ENCODE measurements at places on chromosomes 13 and 19.
A peak's percentile ranks its signal among the peaks of the same experiment; 100 is the strongest.

- peak; percentile 67 for DNase-seq
Observed at GRCh38 chr19:42081584-42082203, 5.7 kb downstream of the ZNF574 start.

DNA sequence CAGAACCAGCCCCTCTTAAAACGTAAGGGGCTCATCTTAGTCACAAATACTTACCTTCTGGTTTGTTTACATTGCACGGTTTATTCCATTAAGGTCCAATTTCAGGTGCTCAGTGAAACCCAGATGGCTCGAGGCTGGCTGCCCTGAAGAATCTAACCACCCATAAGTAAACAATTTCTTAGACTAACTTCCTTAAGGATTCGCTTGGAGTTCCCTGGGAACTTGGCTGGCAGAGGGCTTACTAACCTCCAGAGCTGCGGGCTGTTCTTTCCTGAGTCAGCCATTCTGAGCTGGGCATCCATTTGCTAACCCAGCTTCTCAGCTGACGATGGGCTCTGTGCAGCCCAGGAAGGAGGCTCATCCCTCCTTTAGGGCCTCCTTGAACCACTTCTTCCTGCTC lies 262.1 kb downstream of the FGF9 start:
- no peak for DNase-seq

DNA sequence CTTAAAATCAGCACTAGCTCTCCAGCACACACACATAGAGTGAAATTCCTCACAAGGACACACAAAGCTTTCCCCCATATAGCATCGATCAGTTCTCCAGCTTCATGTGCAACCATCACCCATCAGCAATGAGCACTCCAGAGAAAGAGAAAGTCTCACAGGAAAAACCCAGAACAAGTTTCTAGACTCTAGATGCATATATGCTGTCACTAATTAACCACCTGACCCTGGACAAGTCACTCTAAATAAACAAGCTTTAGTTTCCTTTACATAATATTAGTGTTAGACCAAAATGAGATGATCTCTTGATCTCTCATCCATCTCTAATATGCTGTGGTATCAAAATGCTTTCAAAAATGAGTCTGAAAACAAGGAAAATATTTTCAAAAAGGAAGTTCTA lies 81.2 kb downstream of the TBC1D4 start:
- no peak for DNase-seq

- no peak for DNase-seq
Observed at GRCh38 chr13:43874504-43875092, 4.9 kb downstream of the CCDC122 start.

DNA sequence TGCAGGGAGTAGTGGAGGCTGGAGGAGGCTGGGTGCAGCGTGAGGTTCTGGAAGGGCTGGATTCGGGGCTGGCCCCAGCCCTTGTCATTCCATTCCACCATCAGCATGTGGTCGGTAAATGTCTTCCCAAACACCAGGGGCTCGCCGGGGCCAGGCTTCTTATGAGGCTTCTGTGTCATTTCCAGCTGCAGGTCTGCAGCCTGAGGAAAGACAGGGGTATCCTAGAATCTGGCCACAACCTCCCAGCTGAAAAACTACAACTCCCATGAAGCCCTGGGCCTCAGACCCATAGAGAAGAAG lies 4.4 kb downstream of the BCAT2 start:
- DNase-seq: no peak

DNA sequence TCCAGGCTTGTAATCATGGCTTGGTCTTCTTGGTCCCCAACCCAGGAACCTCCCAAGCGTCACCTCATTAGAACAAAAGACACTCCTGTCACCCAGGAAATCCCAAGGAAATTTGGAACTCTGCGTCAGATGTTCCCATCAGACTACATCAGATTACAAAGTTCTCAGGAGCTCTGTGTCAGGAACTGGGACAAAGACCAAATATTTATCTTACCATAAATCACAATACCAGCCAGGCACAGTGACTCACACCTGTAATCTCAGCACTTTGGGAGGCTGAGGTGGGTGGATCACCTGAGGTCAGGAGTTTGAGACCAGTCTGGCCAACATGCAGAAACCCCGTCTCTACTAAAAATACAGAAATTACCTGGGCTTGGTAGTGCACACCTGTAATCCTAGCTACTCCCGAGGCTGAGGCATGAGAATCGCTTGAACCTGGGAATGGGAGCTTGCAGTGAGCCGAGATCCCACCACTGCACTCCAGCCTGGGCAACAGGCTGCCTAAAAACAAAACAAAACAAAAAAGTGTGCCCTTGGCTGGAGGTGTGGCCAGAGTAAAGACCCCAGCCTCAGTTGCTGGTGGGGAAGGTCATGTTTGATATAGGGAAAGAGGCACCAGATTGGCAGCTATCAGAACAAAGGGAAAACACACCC lies 16.7 kb upstream of the CCDC124 start:
- DNase-seq: no peak

DNA sequence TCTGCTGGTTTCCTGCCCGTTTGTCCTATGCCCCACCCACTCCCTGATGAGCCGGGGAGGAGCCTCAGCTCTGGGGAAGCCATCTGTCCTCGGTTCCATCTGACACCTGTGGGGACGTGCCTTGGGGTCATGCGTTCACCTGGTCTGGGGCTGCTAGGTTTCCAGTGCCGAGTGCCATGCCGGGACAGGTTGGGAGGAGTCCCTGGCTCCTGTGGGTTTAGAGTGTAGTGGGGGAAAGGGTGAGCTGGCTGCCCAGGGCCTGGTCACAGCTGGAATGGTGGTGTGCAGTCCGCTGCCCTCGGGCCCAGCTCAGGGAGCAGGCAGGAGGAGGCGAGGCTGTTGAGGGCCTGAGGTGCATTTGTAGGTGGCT lies 2.5 kb downstream of the KDM4B start:
- no peak for DNase-seq

- no peak for DNase-seq
Observed at GRCh38 chr13:75071395-75071794, 410.6 kb downstream of the TBC1D4 start.

DNA sequence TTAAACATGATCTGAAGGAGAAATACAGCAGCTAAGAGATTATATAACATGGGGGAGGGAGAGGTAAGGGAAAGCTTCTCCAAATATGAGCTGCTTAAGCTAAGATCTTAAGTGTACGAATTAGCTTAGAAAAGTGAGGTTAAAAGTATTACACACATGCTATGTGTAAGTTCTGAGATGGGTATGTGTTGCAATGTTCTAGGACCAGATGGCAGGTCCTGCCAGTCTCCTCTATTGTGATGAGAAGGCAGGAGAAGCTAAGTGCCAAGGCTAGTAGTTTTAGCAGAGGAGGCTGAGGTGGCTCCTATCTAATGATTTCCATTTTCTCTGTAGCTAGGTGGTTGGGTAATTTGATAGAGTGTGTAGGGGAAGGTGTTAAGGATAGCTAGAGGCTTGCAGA lies 57.6 kb downstream of the MICU2 start:
- no peak for DNase-seq

DNA sequence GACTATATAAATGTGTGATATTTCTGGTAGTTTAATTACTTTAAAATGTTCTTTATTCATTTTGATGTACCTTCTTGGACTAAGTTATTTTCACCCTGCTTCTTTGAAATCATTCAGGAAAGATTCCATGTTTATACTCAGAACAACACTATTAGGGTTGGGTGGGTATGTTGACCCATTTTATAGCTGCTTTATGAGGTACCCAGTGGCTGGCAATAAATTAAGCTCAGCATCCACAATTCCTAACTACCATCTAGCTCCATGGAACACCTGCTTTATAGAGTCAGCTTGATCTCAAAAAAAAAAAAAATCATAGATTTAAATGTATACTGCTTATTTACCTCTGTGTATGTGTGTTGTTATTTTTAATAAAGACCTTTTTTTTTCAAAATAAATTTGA lies 78.9 kb upstream of the ZNF91 start:
- no peak for DNase-seq

- DNase-seq: no peak
Observed at GRCh38 chr19:722553-723101, 13.9 kb downstream of the PALM start.

GRCh38 chr19:44765949-44766335 lies 11.7 kb upstream of the CBLC start:
- DNase-seq: no peak

GRCh38 chr19:42285541-42285941 lies 16.4 kb upstream of the PRR19 start:
- DNase-seq: no peak

GRCh38 chr13:37348916-37349643 lies 243.6 kb upstream of the CSNK1A1L start:
- DNase-seq: no peak

DNA sequence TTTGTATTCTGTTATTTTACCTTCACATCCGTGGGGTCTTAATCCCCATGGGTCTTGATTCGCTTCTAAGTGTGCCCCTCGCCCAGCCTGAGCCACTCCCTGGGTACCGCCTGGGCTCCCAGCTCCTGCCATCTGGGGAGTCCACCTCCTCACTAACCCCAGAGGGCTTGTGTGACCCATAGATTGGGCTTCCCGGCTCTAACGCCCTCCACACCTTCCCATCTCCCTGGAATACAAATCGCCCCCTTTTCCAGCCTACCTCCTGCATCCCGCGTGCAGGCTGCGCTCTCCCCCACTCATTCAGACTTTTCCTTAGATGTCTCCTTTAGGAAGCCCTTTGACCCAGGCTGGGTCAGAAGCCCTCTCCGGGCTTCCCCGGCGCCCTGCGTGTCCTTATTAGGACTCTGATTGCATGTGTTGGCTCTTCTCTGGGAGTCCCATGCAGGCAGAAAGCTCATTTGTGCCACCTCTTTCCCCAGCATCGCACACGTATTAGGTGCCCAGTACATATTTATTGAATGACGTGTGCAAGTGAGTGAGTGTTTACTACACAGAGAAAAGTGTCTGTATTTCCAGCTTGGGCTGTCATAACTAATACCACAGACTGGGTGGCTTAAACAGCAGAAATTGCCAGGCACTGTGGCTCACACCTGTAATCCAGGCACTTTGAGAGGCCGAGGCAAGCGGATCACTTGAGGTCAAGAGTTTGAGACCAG lies 757 bp downstream of the CCDC124 start:
- peak; percentile 59 for DNase-seq

DNA sequence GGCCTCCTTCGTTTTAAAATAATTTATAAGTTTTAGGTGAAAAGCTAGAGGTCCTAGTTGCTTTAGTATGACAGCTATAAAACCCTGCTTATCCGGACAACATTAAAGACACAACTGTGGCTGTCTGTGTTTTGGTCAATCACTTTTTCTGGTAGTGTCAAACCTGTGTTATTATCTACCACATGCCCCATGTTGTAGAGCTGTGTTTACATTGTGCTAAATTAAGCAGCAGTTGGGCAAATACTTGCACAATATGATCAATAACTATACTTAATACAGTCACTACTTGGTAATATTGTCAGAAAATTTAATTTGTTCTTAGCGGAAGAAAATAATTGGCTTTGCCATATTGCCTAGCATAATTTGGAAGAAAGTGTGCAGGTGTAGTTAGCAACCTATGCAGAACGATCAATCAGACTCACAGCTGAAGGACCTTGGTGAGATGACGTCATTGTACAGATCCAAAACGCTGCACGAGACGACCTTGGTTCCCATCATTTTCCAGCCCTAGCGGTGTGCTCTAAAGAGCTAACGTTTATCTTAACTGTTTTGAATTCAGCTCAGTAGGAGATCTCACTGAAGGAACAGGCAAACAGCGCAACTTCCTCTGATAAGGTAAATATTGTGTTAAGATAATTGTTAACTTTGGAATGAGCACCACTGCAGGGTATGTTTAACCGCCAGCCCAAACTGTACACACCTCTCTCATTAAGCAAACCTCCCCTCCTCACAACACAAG lies 476.6 kb downstream of the IRS2 start:
- DNase-seq: no peak

DNA sequence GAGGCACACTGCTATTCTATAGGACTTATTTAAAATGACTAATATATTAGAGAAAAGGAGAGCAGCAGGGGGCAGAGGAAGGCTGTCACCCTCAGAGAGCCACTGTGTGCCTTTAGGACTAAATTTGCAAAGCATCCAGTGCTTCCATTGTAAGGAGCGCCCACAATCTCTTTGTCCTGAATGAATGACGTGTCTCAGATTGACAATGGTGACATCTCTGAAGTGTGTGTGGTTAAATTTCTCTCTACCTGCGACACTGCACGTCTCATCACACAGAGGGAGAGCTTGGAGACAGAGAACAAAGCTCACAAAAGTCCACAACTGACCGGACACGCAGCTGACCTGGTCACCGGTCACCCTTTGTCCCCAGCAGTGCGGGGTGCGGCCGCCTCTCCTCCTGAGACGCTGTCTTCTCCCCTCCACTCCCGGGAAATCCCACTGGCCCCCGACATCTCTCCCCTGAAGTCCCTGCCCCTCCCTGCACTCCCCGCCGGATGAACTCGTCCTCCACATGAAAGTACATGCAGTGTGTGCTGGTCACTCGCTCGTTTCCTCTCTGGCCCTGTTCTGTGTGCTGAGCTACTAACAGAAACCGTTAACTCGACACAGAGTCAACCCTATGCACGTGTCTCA lies 107.2 kb downstream of the RAB20 start:
- no peak for DNase-seq

DNA sequence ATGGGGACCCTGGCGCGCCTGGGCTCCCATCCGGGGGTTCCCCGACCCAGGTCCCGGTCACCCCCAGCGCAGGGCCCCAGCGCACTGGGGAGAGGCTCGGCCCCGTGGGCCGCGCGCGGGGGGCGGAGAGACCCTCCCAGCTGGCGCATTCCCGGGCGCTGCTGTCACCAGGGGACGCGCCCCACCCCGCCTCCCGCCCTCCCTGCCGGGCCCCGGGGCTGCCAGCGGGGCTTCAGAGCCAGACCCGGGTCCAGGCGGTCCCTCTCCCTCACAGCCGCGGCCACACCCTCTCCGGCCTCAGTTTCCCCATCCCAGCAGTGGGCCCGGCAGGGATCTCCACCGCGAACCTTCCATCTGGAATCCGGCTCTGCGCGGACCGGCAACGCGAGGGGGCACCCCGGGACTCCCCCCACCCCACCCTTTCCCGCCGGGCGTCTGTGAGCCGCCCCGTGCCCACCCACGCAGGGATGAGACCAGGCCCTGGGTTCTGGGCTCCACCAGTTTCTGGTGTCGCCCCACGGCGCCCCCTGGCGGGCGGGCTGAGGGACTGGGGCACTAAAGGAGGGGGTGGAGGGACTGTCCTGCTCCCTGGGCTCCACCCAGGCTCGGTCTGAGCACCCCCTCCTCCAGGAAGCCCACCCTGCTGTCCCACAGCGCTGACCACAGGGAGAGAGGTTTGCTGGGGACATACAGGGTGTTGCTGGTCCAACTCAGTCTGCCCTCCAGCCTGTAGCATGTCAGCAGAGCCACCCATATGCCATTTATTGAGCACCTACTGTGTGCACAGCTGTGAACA lies 878 bp upstream of the ADAMTSL5 start:
- peak; percentile 79 for DNase-seq

DNA sequence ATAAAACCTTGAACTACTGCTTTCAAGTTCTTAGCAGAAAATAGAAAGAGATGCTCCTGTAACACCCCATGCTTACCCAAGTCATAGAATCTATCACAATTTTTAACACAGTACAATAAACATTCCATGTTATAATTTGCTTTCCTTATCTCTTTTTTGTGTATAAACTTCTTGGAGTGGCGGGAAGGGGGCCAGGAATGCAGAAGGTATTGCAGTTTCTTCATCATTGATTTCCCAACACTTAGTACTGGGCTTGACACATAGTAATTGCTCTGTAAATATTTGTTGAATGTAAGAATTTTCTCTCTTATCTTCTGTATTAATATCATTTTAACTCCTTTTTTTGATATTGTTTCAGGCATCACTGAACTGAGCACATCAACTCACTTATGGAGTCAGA lies 535.8 kb downstream of the KCTD12 start:
- DNase-seq: no peak

- no peak for DNase-seq
Observed at GRCh38 chr13:23392925-23393645, 40.4 kb downstream of the SACS start.

All from H54 (cell line).